ENCODE measurements at places on chromosomes 12 and 14. TPM values are rescaled to one million over a fixed set of nuclear protein-coding genes. Genes with fewer than 3 reads are reported as not detected.

- H3K4me3 ChIP-seq = no peak overlapping the region
- H3K36me3 ChIP-seq = no peaks in the 10 kb centered on the region
- H3K27me3 ChIP-seq = peaks cover 12% of the 10 kb centered on the region
- no peak for DNase-seq
These were observed 100.2 kb downstream of the STAB2 start for GRCh38 chr12:103687253-103687652.

DNA sequence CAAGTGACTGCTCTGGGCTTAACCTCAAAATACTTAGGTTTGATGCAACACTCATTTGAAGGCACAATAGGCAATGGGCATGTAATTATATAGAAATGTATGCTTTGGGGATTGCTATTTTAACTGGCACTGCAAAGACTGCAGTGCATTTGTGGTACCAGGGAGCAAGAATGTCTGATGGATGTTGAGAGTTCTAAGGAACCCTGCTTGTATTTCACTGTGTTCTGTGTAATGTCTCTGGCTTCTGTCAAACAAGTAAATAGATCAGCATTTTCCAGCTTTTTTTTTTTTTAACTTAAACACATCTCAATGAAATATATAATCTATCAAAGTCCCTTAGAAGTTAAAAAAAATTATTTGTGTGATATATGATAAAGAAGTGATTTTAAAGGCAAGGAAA lies 94.8 kb upstream of the ATP2B1 start:
- no peaks in the 10 kb centered on the region for H3K36me3 ChIP-seq
- H3K27me3 ChIP-seq = no peaks in the 10 kb centered on the region
- no peaks in the 10 kb centered on the region for H3K4me1 ChIP-seq
- DNase-seq = no peak
- no peak overlapping the region for H3K4me3 ChIP-seq
- no peak overlapping the region for H3K27ac ChIP-seq

DNA sequence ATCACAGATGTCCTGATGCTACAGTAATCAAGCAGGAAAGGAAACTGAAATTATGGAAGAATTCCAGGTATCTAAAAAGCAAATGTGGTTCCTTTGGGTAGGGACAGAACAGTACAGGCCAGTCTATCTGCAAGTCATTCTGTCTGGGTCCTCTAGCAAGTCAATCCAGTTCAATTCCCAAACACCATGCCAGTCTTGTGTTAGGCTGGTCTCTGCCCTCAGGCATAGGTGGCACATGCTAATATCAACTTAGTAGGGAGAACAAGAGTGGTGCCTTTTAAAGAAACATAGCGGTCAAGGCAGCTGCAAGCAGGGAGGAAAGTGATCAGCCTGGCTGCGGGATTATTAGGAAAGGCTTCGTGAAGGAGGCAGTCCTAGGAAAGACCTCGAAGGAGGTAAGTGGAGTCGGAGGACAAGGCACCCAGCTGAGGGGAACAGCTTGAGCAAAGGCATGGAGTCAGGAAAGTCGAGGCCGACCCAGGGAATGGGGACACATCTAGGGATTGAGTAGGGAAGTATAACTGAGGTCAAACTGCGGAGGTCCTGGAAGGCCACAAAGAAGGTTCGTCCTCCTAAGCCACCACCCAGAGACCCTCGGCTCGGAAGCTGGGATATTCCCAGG lies 3.8 kb upstream of the PLEKHG6 start:
- no peak overlapping the region for H3K27ac ChIP-seq
- H3K4me1 ChIP-seq = no peaks in the 10 kb centered on the region
- no peak for DNase-seq
- no peak overlapping the region for H3K4me3 ChIP-seq

DNA sequence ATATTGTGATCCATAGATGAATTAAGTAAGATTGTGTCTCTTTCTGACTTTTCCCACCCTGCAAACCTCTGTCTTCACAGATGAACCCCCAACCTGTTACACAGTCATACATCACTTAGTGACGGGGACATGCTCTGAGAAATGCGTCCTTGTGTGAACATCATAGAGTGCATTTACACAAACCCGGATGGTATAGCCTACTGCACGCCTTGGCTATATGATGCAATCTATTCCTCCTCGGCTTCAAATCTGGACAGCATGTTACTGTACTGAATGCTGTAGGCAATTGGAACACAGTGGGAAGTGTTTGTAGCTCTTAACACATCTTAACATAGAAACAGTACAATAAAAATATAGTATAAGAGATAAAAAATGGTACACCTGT lies 7.4 kb upstream of the TESPA1 start:
- H3K27me3 ChIP-seq = no peaks in the 10 kb centered on the region
- peak; percentile 33 for DNase-seq
- H3K36me3 ChIP-seq = peaks cover 2% of the 10 kb centered on the region
- peak overlapping the region; percentile 75 for H3K4me3 ChIP-seq
- H3K4me1 ChIP-seq = peaks cover 53% of the 10 kb centered on the region

Gene DNAJC22
- total RNA-seq = not detected

Gene PSEN1
- 31.2 TPM for total RNA-seq

Data from activated CD4-positive, alpha-beta T cell treated with anti-CD3 and anti-CD28 coated beads for 36 hours (primary cell).